ENCODE measurements at places on chromosomes 5 and 9. TPM values are rescaled to one million over a fixed set of nuclear protein-coding genes. Genes with fewer than 3 reads are reported as not detected.

- DNase-seq, result no peak
Observed at GRCh38 chr9:13979941-13980318, 334.0 kb downstream of the NFIB start.

GRCh38 chr5:123819833-123820232 lies 307.9 kb downstream of the CSNK1G3 start:
- DNase-seq, result no peak

DNA sequence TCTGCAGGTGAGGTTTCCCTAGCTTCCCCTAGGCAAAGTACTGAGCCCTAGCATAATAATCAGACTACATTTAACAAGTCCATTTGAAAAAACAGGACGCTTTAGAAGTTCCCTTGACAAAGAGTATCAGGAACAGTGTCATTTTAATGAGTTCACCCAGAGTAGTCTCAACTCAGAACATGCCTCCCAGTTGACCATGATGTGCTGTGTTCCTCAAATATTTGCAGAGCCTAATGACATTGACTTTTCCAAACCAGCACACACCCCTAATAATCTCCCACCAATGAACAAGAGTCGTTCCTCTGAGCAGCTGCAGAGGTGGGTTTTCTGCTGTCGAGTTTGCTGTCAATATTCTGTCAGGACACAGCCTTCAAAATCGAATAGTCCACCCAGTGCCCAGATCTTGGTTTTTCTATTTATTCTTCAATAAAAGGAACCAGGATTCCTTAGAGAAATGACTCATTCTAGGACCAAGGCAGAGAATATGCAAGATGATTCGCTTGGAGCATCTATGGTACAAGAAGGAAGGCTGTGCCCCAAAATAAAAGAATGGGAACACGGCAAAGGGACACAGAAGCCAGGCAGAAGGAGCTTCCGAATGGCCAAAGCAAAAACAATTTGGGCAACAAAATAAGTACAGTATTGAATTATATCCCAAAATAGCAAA lies 57.6 kb downstream of the OTULIN start:
- DNase-seq, result no peak

DNA sequence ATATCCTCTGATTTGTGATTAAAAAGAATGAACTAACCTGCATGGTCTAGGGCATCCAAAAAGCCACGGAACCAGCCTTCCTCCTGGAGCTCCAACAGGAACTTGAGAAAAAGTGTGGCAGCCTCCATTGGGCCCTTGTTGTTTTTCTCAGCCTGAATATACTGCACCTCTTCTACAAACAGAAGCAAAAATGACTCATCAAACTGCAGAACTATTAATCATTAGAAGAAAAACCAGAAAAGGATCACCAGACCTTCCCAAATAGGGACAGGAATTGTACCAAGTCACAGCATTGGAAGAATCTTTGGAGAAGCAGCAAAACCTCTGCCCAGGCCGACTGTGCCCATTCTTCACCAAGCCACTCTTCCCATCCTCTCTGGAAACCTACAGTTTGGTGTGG lies 25.2 kb downstream of the RIGI start:
- DNase-seq, result no peak

DNA sequence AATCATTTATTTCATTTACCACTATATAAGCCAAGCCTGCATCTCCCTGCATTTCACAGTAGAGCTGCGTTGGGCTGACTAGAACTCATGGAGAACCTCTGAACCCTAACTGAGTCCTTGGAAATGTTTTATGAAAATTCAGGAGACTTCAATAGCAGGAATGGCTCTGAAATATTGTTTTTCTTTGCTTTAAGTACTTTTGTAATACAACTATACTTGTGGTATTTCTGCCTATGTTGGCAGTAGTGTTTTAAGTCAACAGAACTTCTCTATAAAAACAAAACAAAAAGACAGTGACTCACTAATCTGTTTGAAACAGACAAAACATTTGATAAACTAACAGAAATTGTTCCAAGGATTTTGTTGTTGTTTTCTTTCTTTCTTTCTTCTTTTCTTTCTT lies 489.2 kb upstream of the MEF2C start:
- no peak for DNase-seq

- no peak for DNase-seq
Observed at GRCh38 chr9:12702160-12702758, 9.1 kb downstream of the TYRP1 start.

GRCh38 chr9:89426384-89426961 lies 71.4 kb downstream of the SEMA4D start:
- no peak for DNase-seq

- DNase-seq, result no peak
Observed at GRCh38 chr9:100591139-100591538, 13.3 kb downstream of the CAVIN4 start.

- DNase-seq, result no peak
Observed at GRCh38 chr9:123003466-123003865, 30.0 kb upstream of the GPR21 start.

- DNase-seq, result no peak
Observed at GRCh38 chr9:18366184-18366583, 107.8 kb upstream of the ADAMTSL1 start.

Gene RASEF
- not detected for total RNA-seq

Gene GKAP1
- not detected for total RNA-seq

Gene LPAR1
- total RNA-seq, result 35.4 TPM

Gene DELE1
- total RNA-seq, result 40.7 TPM

Gene PCDHA8
- not detected for total RNA-seq

Gene MYORG
- 11.0 TPM for total RNA-seq

Gene SLC6A18
- not detected for total RNA-seq
